ENCODE measurements at places on chromosomes 4 and X. TPM values are rescaled to one million over a fixed set of nuclear protein-coding genes. Genes with fewer than 3 reads are reported as not detected.

- DNase-seq: no peak
Measured at GRCh38 chr4:144831971-144832370, 186.0 kb downstream of the HHIP start.

- DNase-seq: no peak
Measured at GRCh38 chr4:5770051-5770450, 59.0 kb downstream of the EVC start.

DNA sequence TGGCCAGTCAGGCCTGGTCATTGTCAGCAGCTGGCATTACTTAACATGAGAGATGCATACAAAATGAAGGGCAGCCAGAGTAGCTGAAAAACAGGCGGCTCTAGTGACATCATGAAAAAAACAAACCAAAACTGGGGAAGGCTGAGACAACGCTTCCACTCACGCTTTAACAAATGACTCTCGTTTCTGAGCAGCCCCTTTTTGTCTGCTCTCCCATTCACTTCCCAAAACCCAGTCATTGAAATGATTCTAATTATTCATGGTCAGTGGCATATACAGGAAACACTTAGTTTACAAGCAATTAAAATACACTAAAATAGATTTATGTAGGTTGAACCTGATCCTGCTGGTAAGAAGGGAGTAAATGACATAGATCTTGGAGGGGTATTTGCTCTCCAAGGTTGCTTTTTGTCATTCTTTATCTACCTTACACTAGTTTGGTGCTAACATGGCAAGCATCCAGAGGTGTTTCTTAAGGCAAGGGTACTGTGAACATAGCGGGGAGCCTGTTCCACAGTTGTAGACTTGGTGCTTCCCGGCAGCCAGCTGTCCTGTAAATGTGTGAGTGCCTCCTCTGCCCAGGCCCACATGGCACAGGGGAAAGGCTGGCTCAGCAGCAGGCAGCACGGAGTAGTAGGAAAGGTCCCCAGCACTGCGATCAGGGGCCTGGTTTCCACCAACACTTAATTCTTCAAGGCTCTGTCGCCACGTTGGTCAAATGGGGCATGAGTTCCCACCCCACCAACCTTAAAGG is 61.2 kb upstream of the CITED1 start:
- DNase-seq: no peak

DNA sequence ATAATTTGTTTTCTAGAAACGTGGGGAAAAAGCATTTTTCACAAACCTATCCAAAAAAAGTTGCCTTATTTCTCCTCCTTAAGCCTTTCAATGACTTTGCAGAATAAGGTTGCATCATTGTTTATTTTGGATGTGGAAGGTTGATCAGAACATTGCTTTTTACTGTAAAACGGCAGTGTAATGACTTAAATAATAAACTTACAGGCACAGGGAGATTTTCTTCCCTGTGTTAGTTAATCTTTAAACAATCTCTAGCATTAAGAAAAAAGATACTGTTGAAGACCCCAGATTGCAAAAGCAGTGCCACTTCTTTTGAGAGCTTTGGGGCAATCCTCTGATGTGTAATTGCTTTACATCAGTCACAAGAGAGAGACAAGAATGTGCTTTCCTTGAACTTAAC is 153.4 kb downstream of the ARX start:
- no peak for DNase-seq

GRCh38 chrX:5916945-5917344 is 311.7 kb downstream of the NLGN4X start:
- DNase-seq: no peak

GRCh38 chr4:184395451-184395917 is 78.9 kb downstream of the IRF2 start:
- DNase-seq: no peak

- DNase-seq: no peak
Measured at GRCh38 chr4:168388890-168389289, 70.3 kb upstream of the DDX60 start.

- DNase-seq: no peak
Measured at GRCh38 chr4:84481860-84482245, 17.2 kb downstream of the NKX6-1 start.

GRCh38 chr4:81758574-81759264 is 287.0 kb upstream of the RASGEF1B start:
- DNase-seq: no peak

DNA sequence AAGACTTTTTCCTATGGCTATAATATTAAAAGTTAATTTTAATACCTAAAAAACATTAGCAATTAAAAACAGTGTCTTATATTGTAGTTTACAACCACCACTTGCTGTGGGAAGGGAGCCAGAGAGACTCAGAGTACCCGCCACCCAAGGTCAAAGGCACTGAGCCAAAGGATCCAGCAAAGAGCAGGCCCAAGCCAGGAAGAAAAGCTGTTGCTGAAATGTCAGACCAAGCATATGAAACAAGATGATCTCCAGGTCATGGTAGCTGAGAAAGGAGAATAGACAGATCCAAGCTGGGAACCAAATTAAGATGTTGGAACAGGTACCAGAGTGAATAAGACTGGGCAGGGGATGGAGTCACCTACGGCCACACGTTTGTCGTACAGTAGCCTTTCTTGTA is 18.8 kb upstream of the ATOH1 start:
- no peak for DNase-seq

GRCh38 chrX:37424000-37424429 is 74.9 kb downstream of the PRRG1 start:
- no peak for DNase-seq

GRCh38 chr4:182978152-182978827 is 61.1 kb upstream of the DCTD start:
- no peak for DNase-seq

- DNase-seq: no peak
Measured at GRCh38 chr4:157040405-157040804, 35.5 kb upstream of the GLRB start.

GRCh38 chrX:134369576-134369975 is 90.4 kb upstream of the HPRT1 start:
- no peak for DNase-seq

GRCh38 chr4:99633772-99634171 is 23.9 kb downstream of the C4orf54 start:
- no peak for DNase-seq

GRCh38 chr4:74473155-74473811 is 28.3 kb downstream of the AREG start:
- no peak for DNase-seq

The ANK2 gene
- polyA plus RNA-seq: 57.3 TPM

The VEGFC gene
- polyA plus RNA-seq: 21.8 TPM

The LIMCH1 gene
- 42.6 TPM for polyA plus RNA-seq

The INTU gene
- polyA plus RNA-seq: 23.5 TPM

The COX7B gene
- polyA plus RNA-seq: 312 TPM

The POF1B gene
- 0.12 TPM for polyA plus RNA-seq

All from left renal pelvis (tissue), 4 donors.